AML-193 (cell line): ENCODE measurements at places on chromosomes 3 and 15.

DNA sequence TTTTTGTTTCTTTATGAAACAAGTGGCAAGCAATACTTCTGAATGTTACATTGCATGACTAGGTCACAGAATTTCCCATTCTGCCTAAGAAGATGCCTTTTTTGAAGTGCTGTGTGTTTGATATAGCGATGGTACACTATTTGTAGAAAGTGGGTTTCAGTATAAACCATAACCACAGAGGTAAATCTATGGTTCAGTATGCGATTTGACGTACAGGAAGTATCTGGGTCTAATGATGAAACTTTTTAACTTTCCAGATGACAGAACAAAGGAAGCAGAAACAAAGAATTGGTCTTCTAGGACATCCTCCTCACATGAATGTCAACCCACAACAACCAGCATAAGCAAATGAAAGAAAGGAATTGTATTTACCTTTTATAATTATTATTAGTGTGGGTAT lies 133.4 kb upstream of the BHLHE40 start:
- DNase-seq = no peak

GRCh38 chr3:50652709-50653108 lies 22.0 kb upstream of the DOCK3 start:
- peak; percentile 55 for DNase-seq

DNA sequence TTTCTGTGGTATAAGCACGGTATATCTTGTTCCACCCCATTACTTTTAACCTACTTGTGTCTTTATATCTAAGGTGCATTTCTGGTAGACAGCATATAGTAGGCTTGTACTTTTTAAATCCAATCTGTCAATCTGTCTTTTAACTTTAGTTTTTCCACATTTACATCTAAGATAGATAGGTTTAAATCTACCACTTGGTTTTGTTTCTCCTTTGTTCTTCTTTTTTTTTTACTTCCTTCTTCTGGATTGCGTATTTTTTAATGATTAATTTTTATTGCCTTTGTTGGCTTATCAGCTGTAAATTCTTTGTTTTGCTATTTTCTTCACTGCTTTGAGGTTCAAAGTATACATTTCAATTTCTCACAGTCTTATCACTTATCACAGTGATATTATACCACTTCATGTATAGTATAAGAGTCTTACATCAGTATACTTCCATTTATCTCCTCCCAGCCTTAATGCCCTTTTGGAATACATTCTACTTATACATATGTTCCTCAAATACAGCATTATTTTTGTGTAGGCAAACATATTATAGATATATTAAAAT lies 31.0 kb downstream of the IQCB1 start:
- no peak for DNase-seq

- DNase-seq = no peak
These were observed 60.2 kb upstream of the TSEN2 start for GRCh38 chr3:12423918-12424630.

GRCh38 chr15:52164631-52165265 lies 26.4 kb downstream of the GNB5 start:
- no peak for DNase-seq

- no peak for DNase-seq
These were observed 15.7 kb downstream of the CIDEC start for GRCh38 chr3:9864200-9864927.

- no peak for DNase-seq
These were observed 297.6 kb upstream of the CHRNA7 start for GRCh38 chr15:31732726-31733125.
